ENCODE measurements at places on chromosomes 2 and 18.

DNA sequence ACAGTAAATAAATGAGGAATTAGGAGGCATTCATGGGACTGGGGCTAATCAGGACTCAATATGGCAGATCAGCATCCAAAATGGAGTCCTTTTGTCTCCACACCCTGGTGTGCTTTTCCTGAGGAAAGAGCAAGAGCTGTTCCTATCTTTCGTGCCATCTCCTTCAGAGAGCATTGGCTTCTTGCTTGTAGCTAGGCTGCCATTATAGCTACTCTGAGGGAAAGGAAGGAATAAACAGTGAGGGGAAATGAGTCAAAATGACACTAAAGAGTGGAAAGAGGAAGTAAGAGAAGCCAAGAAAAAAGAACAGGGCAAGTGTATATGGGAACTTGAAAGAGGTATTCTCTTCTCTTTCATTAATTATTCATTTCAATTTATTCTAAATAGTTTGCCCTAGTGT is 8.4 kb upstream of the NMI start:
- DNase-seq = no peak

DNA sequence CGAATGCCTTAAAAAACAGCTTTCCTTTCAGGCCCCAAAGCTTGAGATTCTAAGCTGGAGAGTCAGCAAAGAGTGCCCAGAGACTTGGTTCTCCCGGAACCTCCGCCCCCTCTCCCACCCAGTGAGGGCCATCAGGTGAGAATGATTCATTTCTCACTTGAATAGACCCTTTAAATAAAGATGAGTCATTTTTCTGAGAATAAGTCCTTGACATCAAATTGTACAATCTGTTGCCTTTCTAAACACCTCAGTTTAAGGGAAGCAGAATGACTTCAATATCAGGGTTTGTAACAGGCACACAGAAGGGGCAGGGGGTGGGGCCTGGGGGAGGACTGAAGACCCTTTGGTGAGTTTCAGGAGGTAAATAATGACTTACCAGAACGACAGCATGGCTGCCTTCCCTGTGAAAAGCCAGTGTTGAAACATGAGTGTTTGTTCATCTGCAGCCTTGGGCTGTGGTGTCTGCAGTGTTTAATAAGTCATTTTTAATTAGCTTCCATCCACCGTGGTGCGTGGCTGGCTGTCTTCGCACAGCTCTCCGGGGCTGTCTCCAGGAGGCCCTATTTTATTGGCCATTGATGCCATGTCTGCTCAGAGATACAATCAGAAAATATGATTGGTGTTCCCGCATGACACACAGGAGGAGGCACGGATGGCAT is 134.9 kb upstream of the ZNF236 start:
- no peak for DNase-seq

- DNase-seq = no peak
Observed at GRCh38 chr18:25896956-25897355, 193.5 kb downstream of the SS18 start.

- no peak for DNase-seq
Observed at GRCh38 chr2:40016151-40016885, 237.3 kb upstream of the THUMPD2 start.

DNA sequence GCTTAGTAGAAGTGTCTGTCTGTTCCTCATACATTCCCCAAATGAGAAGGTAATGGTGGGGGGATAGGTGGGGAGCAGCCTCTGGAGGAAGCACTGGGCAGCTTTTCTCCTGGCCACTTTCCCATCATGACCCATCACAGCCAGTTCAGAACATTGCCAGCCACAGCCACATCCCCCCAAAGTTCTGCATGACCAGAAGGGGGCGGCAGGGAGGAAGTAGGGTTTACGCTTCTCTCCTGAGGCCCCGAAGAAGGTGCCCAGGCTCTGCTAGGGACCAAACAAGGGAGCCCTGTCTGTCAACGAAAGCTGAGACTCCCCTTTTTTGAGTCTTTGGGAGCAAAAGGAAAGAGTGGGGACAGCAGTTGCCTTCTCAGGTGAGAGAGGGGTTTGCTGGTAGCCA is 7.7 kb downstream of the IGFBP5 start:
- DNase-seq = no peak

DNA sequence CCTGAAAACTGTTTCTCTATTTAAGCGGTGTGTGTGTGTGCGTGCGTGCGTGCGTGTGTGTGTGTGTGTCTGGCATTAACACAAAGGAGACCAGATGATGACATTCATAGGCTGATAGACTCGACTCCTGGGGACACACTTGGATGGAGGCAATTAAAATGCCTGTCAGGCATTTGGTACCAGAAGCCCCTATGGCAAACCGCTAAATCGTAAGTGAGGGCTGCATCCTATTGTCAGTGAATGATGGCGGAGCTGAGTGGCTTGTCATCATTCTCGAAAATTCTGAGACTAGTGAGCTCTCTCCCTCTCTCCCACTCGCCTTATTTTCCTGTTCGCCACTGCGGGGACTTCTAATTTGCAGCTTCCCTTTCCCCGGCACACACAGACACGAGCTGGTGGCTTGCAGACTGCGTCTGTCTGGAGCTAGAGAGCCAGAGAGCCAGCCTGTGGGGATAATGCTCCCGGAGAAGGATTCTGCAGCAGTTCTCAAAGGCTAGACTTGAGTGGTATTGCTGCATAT is 155.4 kb downstream of the MAP2 start:
- no peak for DNase-seq

DNA sequence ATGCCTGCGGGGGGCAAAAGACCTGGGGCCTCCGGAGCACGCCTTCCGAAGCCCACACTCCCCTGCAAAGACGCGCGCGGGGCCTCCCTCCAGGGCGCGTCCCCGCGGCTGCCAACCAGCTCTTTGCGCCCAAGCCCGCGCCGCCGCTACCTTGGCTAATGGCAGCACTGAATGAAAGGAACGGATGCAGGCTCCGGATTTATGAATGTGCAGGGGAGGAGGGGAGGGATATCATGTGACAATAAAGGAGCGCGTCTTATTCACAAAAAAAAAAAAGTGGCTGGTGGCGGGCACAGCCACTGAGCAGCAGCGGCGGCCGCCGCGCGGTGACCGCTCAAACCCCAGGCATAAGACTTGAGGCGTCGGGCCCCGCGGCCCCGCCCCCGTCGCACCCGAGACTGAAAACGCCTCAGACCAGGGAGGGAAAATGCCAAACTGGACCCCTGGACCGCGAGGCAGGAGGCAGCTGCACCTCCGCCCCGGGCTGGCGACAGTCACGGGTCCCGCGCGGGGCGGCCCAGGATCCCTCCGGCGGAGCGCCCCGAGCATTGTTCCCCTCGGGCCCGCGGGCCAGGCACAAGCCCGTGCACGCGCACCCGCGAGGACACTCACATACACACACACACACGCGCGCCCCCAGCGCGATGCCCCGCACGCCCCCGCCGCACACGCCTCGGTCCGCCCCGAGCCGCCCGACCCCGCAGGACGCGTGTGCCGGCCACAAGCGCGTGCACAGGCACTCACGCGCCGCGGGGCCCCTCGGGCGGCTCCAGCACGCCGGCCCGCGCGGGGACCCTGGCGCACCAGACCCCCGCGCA is 1.6 kb downstream of the SPRED2 start:
- peak; percentile 37 for DNase-seq

DNA sequence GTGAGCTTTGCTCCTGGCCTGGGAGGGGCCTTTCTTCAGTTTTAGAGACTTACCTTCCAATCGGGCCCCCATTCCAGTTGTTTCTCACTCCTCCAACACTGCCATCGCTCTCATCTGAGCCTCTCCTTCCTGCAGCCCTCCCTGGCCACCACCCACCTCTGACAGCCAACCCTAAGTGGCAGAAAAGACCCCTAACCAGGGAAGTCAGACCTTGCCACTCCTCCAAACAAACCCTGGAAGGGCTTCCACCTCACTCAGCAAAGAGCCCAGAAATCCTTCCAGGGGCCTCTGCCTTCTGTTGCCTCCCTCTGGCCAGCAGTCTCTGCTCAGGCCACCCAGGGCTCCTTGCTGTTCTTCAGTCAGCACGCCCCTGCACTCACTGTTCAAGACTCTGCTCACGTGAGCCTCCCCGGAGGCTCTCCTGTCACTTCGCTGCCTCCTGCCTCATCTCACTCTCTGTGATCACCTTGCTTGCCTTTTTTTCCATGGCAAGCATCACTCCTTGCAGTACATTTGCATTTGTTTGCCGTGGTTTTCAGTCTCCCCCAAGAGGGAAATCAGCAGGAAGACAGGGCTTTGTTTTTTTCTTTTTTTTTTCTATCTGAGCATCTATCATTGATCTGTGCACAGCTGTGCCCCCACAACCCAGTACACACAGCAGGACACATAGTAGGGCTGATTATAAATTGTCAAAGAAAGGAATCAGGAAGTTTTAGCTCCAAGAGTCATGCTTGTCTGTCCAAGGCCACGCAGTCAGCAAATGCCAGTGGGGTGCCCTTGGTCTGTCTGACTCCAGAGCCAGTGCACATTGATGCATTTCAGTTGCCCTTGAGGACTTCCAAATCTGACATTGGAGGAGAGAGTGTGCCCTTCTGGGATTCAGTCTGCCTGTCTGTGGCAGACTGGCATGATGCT is 83.9 kb downstream of the INHBB start:
- no peak for DNase-seq

DNA sequence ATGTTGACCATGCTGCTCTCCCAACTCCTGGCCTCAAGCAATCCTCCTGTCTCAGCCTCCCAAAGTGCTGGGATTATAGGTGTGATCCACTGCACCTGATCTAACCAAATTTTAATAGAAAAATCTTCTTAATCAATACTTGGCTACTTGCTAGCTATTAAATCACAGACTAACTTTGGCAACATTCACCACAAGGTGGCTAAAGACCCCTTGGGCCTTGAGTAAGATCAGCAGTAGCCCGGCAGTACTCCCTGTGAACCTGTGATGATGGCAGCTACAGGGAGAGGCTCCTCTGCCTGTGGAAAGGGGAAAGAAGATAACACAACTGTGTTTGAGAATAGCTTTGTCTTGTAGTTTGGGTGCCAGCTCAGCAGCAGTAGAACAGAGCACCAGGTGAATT is 102.9 kb downstream of the SLC39A10 start:
- no peak for DNase-seq

GRCh38 chr2:24521975-24522639 is 31.1 kb downstream of the NCOA1 start:
- no peak for DNase-seq

- no peak for DNase-seq
Observed at GRCh38 chr2:233387667-233388528, 33.6 kb downstream of the DGKD start.

DNA sequence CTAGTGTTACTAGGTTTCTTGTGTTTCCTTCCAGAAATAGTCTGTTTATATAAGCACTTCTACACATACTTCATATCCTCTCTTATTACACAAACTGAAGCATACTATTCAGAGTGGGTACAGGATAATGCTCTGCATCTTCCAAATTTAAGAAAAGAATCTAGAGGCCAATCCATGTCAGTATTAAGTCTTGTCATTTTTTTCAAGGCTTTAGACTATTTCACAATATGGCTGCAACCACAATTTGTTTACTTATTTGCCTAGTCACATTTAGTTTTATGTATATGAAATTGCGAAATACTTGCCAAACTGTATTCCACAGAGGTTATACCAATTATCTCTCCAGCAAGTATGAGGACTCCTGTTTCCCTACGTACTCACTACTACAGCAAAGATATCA is 27.9 kb downstream of the IWS1 start:
- DNase-seq = no peak

- DNase-seq = no peak
Observed at GRCh38 chr2:238591732-238592131, 165.0 kb downstream of the ASB1 start.

DNA sequence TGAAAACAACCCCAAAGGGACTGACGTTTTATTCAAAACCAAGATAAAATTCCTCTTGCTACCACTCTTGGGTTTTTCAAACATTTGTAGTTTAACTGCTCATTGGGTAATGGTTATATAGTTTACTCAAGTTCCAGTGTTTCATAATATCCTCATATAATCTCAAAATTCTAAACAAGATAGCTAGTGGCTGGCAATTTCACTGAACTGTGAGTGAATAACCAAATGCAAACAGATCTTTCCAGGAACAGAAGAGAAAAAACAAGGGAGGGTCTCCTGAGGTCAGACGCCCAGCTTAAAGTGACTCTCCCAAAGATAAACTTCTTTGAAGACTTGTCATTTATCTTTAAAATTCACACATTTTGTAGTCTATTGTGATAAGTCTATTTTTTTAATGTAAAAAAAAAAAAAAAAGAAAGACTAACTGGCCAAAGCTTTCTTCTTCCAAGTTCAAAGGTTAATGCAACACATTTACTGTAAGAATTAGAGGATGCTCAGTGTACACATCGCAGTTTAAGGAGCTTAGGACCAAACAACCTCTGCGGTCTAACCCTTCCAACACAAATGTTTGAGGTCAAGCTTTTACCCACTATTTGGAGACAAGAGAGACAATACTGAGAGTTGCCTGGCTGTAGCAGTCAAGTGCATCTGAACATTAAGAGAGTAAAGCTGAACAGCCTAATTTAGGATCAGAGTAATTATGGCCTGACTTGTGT is 26.6 kb downstream of the LPIN2 start:
- DNase-seq = no peak

DNA sequence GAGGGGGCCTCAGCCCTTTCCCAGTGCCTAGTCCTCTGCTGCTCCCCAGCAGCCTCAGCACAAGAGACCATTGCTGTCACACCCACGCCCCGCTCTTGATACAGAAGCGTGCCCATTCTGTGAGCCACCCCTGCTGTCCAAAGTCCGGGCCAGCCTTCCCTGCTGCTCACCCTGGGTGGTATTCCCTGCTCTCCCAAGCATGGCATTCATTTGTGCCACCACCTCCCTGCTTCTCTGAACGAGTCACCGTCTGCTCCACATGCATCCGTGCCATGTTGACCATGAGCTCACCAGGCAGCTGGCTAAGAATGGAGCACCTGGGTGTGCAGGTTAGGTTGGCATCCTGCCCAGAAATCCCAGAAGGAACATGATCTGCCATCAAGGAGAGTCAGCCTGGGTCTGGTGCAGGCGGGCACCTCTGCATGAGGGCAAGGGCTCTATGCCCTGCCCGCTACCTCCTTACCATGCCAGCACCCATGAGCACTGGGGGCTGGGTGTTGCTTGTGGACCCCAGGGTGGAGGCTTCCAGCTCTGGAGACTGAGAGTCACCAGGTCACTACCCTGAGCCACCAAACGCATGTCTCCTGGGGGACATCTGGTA is 63.0 kb downstream of the TWIST2 start:
- DNase-seq = no peak

DNA sequence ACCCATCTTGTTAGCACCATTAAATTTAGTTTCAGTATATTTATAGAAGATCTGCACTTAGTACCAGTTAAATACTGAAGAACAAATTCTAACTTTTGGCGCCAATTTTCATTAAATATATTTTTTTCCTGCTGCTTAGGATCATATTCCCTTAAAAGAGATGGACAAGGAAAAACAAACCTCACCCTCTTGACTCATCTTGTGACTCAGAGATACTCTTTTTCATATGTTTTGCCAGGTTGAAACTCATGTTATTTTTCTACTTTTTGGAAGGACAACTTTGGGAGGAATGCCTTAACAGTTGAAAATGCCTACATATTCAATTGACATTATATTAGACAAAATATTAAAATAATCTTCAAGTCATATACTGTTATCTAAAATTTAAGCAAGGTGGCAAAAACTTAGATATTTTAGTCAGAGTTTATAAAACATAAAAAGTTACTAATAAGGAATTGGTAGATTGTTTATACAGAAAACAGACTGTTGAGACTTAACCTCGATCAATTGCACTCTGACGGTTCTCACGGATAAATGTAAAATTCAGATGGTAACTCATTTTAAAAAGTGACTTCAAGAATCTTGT is 36.2 kb downstream of the PNO1 start:
- DNase-seq = no peak

Data from stimulated activated CD4-positive, alpha-beta T cell treated with anti-CD3 and anti-CD28 coated beads, Interleukin-12 subunit alpha, Interleukin-12 subunit beta, amount 100 ng/mL, for 24 hours (primary cell).